Suppressor macrophage treated with lipopolysaccharide for 1 hour (primary cell): ENCODE measurements at places on chromosomes 12 and 14.

- no peak for DNase-seq
Observed at GRCh38 chr14:91112194-91112593, 1.7 kb upstream of the DGLUCY start.

GRCh38 chr14:96666088-96666487, 131.1 kb upstream of the VRK1 start:
- DNase-seq, result no peak

- no peak for DNase-seq
Observed at GRCh38 chr14:96624661-96625425, 122.7 kb downstream of the PAPOLA start.

DNA sequence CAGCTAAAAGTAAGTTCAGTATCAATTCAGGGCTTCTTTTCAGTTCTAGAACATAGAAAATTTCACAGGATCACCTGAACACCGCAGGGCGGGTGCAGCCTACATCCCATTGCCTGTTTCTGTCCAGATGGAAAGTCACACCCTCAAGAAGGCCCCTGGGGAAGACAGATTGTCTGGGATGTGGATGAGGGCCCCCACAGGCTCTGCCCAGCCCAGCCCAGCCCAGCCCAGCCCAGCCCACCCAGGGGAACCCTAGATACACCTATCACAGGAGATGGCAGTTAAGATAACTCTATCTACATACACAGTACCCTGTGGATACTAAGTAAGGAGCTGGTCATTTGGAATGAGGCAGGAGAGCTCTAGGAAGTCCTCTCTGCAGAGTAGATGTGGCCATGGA, 68.4 kb downstream of the DPF3 start:
- no peak for DNase-seq

- no peak for DNase-seq
Observed at GRCh38 chr14:72721083-72721482, 172.8 kb downstream of the DPF3 start.

- DNase-seq, result no peak
Observed at GRCh38 chr12:45629292-45629691, 100.2 kb upstream of the ARID2 start.

GRCh38 chr14:33897382-33897781, 53.5 kb downstream of the EGLN3 start:
- no peak for DNase-seq

GRCh38 chr14:22796087-22796707, 19.0 kb downstream of the SLC7A7 start:
- DNase-seq, result no peak

GRCh38 chr12:70919176-70919575, 1.4 kb downstream of the PTPRR start:
- no peak for DNase-seq
